ENCODE measurements at places on chromosomes 6 and 20.

DNA sequence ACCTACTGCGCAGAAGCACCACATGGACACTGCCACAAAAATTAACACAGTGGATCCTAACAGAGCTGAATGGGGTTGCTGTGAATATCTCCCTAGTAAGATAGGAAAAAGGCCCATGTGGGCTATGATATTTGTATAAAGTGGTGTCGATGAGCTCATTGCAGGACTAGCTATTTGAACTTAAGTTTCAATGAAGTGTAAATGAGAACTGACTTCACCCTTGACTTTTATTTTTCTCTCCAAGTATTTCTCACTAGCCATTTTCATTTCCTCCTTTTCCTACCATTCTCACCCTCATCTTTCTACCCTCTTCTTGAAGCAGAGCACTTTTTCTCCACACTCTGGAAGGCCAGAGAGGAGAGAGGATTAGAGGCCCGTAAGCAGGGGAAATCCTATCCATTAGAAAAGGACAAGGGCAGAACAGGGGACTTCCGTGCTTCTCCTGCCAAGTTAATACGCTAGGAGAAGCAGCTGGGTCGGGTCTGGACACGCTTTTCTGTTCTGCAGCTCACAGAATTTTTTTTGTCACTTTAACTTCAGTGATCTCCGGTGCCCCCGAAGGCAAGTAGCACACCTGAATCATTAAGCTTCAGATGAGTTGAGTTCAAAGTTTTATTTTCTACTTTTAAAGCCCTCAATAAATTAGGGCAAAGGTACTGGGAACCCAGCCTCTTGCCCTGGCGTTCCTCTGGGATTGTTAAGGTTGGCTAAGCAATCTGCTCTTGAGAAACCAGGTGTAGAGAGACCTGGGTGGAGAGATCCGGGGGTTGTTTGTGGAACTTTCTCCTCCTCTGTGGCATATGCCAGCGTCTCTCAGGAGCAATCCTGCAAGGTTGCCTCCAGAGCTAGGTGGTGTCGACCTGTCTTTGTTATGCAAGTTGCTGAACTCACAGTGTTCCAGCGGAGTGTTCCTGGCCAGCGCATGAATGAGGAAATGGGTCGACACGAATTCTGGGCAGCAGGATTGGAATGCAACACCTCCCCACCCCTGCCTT lies 56.2 kb upstream of the ARID1B start:
- no peak for DNase-seq

GRCh38 chr6:43124481-43124880 lies 46.6 kb upstream of the SRF start:
- DNase-seq = no peak

- DNase-seq = peak; percentile 17
Measured at GRCh38 chr6:40957616-40958492, 81.2 kb downstream of the UNC5CL start.

DNA sequence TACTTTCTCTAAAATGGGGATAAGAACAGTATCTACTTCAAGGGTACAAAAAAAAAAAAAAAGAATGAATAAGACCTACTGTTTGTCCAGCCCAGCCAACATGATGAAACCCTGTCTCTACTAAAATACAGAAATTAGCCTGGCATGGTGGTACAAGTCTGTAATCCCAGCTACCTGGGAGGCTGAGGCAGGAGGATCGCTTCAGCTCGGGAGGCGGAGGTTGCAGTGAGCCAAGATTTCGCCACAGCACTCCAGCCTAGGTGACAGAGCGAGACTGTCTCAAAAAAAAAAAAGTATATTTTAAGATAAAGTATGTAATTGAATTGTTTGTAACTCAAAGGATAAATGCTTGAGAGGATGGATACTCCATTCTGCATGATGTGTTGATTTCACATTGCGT lies 2.0 kb downstream of the BLTP3A start:
- no peak for DNase-seq

DNA sequence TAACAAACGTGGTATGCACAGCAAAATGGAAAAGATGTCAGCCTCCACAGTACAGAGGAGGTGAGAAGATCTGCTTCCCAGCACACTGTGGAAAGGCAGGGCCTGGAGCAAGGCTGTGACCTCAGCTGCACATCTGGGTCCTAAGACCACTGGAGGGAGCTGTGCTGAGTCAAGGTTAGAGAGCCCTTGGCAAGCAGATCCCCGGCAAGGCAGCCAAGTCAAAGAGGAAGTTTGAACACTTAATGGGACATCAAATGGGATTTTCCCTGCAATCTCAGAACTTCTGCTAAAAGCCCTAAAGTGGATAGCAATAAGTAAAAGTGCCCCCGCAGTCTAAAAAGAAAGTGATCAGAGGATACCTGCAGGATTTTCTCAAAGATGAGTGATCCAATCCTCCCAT lies 39.5 kb downstream of the UNC5CL start:
- peak; percentile 22 for DNase-seq

DNA sequence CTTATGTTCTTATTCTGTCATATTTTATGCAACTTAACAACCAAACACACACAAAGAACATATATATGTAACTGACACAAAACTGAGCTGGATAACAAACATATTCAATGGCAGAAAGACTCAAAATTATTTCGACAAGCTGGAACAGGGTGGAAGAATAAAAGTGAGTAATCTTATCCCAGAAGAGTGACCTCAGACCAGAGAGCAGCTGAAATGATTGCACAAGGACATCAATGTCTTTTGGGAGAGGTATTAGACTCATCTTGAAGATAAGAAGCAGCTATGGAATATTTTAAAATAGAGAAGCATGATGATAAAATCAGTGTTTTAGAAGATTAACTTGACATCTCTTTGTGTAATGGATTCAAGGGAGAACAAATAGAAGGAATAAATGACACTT lies 191.6 kb upstream of the PRDM1 start:
- DNase-seq = no peak

DNA sequence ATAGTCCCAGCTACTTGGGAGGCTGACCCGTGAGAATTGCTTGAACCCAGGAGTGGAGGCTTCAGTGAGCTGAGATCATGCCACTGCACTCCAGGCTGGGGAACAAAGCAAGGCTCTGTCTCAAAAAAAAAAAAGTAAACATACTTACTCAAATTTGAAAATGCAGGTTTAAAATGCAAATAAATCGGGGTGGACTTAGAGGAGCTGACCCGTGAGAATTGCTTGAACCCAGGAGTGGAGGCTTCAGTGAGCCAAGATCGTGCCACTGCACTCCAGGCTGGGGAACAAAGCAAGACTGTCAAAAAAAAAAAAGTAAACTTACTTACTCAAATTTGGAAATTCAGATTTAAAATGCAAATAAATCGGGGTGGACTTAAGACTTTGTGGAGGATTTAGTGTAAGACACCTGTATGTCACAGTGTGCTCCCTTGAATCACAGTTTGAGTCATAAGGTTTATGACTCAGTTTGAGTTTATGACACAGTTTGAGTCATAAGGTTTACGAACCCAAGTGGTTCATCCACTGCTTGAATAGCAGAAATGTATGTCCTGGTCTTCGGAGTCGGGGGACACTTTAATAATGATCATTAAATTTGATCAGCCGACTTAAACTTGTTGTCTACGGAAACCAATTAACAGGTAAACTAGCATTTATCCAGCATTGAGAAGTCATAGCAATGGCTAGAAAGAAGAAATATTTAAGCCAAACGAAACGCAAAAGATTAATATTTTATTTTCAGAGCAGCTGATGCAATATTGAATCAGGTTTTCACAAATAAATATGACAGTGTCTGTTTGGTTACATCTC lies 6.8 kb upstream of the MRPS10 start:
- DNase-seq = peak; percentile 86

GRCh38 chr6:108766886-108767285 lies 81.3 kb upstream of the ARMC2 start:
- DNase-seq = no peak

GRCh38 chr6:160321729-160322505 lies 26.3 kb upstream of the SLC22A3 start:
- no peak for DNase-seq

DNA sequence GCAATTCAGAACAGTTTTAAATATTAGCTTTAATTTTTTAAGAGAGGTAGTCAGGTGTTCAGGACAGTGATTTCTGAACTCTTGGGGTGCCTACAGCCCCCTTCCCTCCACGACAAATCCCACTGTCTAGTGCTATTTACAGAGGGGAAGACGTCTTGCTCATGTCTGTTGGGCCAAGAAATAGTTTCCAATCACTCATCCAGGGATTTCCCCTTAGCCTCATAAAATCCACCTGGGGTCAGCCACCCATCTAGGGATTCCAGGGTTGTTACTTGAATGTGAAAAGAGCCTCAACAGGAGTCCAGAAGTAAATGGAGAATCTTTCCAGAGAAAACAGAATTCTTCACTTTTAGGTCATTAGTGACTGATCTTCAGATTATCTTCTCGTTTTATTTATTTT lies 37.0 kb downstream of the BICRAL start:
- no peak for DNase-seq

GRCh38 chr20:4226330-4227084 lies 211.1 kb upstream of the RNF24 start:
- DNase-seq = no peak

DNA sequence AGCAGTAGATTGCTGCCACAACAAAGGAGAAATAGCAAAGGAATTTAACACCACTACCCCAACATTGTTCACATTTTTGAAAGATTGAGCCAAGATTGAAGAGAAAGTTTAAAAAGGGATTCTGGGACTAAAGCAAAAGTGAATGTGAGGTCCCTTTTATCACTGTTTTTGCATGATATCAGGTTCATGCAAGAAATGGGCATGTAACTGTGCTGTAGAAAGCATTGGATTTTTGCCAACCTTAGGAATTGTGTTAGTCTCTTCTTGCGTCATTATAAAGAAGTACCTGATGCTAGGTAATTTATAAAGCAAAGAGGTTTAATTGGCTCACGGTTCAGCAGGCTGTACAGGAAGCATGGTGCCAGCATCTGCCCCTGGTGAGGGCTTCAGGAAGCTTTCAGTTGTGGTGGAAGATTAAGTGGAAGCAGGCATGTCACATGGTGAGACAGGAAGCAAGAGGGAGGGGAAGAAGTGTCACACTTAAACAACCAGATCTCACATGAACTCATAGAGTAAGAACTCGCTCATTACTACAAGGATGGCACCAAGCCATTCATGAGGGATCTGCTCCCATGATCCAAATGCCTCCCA lies 4.6 kb upstream of the GJB7 start:
- no peak for DNase-seq

- DNase-seq = no peak
Measured at GRCh38 chr6:133079901-133080300, 161.3 kb upstream of the EYA4 start.
